Coronary artery (tissue), 2 donors: ENCODE measurements at places on chromosomes 11 and 22.

GRCh38 chr11:131186629-131187101 lies 183.8 kb upstream of the NTM start:
- no peak for DNase-seq

DNA sequence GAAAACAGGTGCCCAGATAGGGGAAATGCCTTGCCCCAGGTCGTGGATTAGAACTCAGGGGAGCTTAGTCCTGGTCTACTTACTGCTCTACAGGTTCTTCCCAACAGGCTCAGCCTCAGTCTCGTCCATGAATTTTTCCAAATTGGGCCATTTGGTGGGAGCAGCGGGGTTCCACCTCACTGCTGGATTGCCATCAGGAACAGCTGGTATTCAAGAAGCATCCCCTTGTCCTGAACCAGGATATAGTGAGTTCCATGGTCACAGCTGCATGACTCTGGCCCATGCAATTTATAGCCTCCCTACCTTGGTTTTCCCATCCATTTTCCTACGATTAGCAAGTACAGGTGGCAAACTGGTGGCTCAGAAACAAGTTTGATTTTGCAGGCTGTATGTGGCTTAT lies 6.6 kb upstream of the UBE2L6 start:
- no peak for DNase-seq

DNA sequence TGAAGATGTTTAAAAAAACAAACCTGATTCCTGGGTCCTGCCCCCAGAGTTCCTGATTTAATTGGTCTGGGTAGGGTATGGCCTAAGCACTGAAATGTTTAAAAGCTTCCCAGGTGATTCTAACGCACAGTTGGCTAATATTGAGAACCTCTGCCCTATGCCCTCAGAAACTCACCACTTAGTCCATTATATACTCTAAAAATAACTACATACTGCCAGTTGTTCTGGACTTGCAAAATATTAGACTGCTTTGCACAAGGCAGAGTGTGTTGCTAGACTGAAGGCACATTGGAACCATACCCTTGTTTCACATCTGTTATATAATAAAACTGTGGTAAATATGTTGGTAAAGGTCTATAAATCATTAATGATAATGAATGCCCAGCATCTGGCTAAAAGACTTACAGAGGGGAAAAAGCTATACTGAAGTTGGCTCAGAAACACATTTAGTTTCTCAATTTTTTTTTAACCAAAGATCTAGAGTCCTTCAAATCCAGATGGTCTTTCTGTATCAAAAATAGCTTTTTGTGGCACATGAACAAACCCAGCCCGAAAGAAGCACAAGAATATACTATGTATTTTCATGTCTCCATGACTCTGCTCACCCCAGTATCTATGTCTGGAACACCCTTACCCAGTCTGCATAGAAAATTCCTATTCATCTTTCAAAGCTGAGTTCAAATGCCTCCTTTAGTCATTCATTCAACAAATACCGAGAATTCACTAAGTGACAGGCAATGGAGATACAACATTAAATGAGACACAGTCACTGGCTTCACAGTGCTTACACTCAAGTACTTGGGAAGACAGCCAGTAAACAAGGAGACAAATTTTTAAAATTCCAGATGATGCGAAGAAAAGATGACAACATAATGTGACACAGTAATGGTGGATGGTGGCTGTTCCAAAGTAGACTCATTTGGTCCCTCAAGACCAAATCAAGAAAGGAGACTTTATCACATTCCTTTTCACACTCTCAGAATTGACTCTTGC lies 44.1 kb downstream of the RBFOX2 start:
- no peak for DNase-seq

DNA sequence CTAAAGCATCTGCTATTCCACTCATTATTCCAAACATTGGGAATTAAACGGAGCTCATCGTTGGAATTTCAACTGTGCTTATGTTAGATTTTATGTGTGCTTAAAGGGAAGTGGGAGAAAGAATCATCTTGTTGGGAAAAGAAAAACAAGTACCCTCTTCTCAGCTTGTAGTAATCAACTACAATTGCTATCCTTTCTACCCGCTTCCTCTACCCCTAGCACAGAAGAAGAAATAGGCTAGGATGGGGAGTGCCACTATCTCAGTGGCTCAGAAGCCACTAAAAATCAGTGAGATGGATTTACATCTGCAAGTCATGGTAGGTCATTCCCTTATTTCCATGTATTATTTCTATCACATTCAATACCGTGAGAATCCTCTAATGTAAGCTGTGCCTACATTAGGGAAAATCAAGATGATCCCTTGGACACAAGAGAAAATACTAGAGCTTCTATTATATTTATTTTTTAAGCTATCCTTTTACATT lies 97.9 kb upstream of the CD44 start:
- DNase-seq: no peak

DNA sequence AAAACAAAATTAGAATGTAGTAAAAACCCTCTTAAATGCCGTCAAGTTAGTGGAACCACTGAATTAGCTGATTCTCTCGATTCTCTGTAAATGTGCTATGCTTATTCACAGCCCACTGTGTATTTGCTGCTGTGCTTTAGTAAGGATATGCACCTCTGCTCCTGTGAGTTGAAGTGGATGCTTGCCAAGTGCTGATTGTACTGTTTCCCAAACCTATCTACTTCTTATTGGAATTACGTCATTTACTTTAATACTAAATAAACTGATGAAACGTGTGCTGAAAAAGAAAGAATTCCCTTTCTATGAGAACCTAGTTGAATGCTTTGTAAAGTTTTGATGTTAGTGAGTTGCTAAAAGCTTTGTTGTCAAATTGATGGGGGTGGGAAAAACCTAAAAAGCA lies 158.4 kb downstream of the LRRC4C start:
- no peak for DNase-seq

DNA sequence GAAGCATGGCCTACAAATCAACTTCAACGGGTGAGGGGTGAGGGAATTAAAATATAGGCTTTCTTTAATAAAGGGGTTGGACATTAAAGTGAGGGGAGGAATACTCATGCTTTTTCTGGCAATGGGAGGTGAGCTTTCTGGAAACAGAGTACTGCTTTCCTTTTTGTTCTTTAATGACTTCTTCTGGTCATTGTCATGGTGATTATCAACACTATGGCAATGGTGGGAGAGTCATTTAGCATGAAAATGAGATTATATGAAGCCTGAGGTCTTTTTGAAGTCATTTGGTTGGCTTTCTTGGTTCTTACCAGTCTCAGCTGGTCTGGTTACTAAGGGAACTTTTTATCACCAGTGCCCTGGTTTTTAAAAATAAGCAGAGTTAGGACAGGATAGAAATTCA lies 475.8 kb upstream of the LRRC4C start:
- no peak for DNase-seq

GRCh38 chr11:122869622-122870021 lies 12.9 kb upstream of the JHY start:
- no peak for DNase-seq

DNA sequence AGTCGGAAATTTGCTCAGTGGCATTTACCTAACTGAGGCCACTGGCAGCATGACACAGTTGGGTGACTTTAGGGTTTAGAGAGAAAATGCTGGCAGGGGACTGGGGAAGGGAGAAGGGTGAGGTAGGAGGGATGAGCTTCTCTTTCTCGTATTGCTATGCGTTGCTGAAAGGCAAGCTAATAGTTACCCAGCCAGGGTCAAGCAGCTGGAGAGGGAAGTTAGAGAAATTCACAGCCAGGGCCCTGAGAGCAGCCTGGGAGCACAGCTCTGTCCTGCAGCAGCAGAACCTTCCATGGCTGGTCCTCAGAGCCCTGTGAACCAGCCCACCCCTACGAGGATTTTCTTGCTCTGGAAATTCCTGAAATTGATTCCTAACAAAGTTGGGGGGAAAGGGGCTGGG lies 679.6 kb downstream of the NTM start:
- no peak for DNase-seq

DNA sequence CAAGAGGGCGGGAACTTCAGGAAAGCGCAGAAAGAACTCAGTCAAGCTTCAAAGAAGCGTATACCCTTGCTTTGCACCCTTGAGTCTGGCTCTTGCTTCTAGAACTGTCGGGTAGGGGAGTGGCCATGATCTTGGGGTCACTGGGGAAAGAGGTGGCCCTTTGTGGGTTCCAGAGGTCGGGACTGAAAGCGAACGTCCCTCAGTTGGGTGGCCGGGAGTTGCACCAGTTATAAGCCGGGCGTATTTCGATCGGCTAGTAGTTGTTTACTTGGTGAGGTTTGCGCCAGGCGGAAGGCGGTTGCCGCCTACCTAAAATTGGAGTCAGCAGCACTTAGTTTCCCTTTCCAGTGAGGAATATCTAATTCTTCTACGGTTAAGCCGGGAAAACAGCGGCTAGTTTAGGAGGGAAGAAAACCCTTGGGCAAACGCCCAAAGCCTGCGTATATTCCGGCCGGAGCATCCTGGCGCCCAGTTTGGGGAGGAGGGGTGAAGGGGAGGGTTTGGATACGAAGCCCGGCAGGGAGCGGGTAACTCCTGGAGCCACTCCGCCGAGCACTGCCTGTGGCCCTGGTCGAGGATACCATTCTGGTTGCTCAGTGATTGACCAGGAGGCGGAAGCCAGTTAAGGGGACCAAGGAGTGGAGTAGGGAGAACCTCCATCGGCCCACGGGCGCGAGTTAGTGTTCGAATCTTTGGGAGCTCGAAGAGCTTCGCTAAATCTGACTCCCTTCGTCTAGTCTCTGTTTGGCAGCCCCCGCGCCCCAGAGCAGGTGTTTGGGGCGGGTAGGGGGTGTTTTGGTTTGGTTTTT lies 807 bp upstream of the WT1 start:
- no peak for DNase-seq

DNA sequence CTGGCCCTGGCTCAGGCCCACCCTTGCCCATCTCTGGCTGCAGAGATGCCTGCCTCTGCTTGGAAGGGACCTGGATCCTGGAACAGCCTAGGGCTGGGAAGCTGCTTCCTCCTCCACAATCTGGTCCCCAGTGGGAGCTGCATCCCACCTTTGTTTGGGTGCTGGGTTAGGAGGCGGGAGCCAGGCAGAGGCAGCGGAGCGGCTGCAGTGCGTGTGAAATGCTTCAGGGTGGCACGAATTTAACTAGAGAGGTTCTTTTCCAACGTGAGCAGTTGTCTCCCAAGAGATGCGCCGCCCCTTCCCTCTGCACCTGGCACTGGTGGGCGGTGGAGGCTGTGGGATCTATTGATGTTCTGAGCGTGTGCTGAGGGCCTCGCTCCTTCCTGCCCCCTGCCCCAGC lies 31.6 kb downstream of the BRSK2 start:
- no peak for DNase-seq

GRCh38 chr11:69000831-69001242 lies 12.2 kb downstream of the MRGPRF start:
- peak; percentile 92 for DNase-seq

DNA sequence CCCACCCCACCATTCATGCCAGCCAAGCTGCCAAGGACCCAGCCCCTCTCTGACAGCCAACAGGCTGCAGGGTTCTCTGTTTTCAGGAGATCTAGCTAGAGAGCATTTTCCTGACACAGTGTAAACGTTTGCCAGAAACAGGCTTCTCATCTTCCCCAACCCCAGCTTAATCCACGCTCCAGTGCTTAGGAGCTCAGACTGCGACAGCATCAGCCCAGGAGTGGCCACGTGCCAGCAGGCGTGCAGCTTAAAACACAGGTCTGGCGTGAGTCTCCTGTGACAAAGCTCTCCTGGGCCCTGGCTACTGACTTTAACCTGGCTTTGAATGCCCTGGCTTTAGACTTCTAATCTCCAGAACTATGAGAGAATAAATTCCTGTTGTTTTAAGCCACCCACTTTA lies 66.6 kb downstream of the GALNT18 start:
- DNase-seq: no peak

GRCh38 chr11:103051151-103051801 lies 40.7 kb downstream of the DCUN1D5 start:
- no peak for DNase-seq

DNA sequence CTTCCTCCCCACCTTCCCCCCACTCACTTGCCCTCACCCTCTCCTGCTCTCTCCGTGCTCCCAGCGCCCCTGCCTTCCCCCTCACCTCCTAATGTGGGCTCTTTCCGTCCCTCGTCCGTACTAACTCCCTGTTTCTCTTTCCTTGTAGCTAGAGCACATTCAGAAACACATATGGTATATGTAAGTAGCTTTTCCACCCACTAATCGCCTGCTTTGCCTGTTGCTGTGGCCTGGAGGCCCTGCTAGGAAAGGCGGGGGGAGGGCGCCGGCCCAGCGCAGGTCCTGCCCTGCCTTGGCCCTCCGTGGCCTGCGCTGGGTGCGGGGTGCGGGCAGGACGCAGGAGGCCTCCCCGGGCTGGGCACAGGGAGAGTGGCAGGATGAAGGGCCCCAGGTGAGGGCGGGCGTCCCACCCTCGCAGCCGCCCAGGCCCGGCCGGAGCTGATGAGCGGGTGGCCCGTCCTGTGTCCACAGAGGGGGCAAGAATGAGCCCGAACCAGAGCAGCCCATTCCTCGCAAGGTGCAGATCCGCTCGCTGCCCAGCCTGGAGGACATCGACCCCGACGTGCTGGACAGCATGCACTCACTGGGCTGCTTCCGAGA lies 41.7 kb downstream of the MOB2 start:
- no peak for DNase-seq

DNA sequence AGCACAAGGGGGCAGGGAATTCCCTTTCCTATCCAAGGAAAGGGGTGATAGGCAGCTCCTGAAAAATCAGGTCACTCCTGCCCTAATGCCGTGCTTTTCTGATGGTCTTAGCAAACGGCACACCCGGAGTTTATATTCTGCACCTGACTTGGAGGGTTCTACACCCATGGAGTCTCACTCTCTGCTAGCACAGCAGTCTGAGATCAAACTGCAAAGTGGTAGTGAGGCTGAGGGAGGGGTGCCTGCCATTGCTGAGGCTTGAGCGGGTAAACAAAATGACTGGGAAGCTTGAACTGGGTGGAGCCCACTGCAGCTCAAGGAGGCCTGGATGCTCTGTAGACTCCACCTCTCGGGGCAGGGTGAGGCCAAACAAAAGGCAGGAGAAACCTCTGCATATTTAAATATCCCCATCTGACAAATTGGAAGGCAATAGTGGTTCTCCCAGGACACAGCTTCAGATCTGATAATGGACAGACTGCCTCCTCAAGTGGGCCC lies 194.7 kb downstream of the OR4A47 start:
- no peak for DNase-seq

- DNase-seq: peak; percentile 83
Observed at GRCh38 chr11:102268083-102268984, 49.0 kb upstream of the BIRC3 start.

- no peak for DNase-seq
Observed at GRCh38 chr11:80432057-80432456, 991.2 kb upstream of the TENM4 start.

GRCh38 chr22:47293368-47294221 lies 531.1 kb downstream of the TBC1D22A start:
- DNase-seq: peak; percentile 50
